ENCODE measurements at places on chromosomes 1 and 21.

DNA sequence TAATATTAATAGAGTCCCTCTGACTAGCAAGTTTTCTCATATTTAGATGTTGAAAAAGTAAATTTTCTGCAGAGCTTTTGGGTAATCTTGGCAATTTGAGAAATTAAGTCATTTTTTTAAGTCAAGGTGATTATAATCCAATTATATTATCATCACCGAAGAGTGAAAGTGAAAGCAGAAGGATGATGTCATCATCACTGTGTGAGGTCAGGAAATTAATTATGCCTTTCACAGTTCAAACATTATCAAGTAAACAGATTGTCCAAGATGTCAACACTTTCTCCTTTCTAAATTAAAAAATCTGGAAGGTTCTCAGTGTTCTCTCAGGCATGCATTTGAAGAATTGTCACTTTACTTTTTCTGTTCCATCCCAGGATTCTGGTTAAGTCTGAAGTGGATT is 296.0 kb downstream of the TBX15 start:
- DNase-seq = no peak

GRCh38 chr1:15188678-15189077 is 35.1 kb downstream of the TMEM51 start:
- DNase-seq = no peak

DNA sequence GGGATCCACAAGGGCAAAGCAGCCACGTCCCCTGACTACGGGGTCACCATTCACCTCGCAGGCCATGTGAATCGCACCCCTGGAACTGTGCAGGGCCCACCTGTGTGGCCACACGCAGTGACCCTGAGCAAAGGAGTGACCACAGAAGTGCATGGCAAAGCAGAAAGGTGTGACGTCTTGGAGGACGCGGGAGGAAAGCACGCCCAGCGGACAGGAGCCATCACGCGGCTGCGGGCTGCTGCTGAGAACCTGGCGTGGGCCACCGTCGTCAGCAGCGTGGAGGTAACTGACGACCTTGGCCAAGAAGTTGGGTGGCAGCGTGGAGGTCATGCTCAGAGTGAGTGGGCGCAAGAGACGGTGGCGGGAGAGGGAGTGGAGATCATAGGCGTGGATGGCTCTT is 76.7 kb upstream of the C1orf174 start:
- no peak for DNase-seq

GRCh38 chr1:185409763-185410528 is 92.9 kb upstream of the IVNS1ABP start:
- no peak for DNase-seq

DNA sequence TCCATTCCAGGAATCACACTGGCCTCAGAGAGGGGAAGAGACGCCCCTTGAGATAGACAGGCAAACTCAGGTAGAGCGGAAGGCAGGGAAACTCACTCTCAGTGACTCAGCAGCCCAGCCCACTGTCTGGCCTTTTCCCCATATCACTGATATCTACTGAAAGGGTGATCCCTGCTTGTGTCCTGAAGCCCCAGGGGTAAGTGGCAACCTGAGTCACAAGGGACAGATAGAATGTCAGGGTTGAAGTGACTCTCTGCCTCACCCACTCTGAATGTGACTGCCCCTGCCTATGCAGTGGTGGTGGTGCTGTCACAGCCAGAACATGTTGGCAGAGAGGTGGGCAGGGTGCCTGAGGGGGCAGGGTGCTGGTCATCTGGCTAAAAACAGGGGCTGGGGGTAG is 157.5 kb upstream of the FGGY start:
- DNase-seq = peak; percentile 35

GRCh38 chr1:240094041-240094722 is 2.5 kb downstream of the FMN2 start:
- DNase-seq = no peak

Data from NCI-H2029 treated with DMSO at 0.1 percent for 48 hours (cell line).